ENCODE measurements at places on chromosomes 7 and 10. TPM values are rescaled to one million over a fixed set of nuclear protein-coding genes. Genes with fewer than 3 reads are reported as not detected.

The CPA2 gene
- total RNA-seq, result not detected

The RADIL gene
- total RNA-seq, result 0.47 TPM

The STEAP2 gene
- 0.80 TPM for total RNA-seq

The COL26A1 gene
- not detected for total RNA-seq

The NKX2-3 gene
- not detected for total RNA-seq

The GIMAP8 gene
- total RNA-seq, result 16.7 TPM

The CPVL gene
- 2.6 TPM for total RNA-seq

The MAT1A gene
- not detected for total RNA-seq

The PIP gene
- not detected for total RNA-seq

The ANXA8 gene
- total RNA-seq, result not detected

The KDM7A gene
- total RNA-seq, result 2.0 TPM

The CYP3A7 gene
- total RNA-seq, result not detected

The GATA3 gene
- under 0.01 TPM for total RNA-seq

The ABCB4 gene
- 2.1 TPM for total RNA-seq

The ANXA8L1 gene
- not detected for total RNA-seq

The POP7 gene
- 50.1 TPM for total RNA-seq

The NUTM2B gene
- total RNA-seq, result not detected

The AKR1B1 gene
- total RNA-seq, result 90.6 TPM

The KIF11 gene
- total RNA-seq, result 35.1 TPM

The GARIN1A gene
- total RNA-seq, result 0.07 TPM

The MBL2 gene
- not detected for total RNA-seq

The NRF1 gene
- 10.9 TPM for total RNA-seq

The PDE1C gene
- 7.2 TPM for total RNA-seq

The TRPV5 gene
- not detected for total RNA-seq

The GPR141 gene
- total RNA-seq, result not detected

The ATRNL1 gene
- total RNA-seq, result not detected

The PON1 gene
- total RNA-seq, result not detected

The TACC2 gene
- total RNA-seq, result 20.7 TPM

The ZNF804B gene
- total RNA-seq, result not detected

The TRPV6 gene
- total RNA-seq, result not detected

The TMEM229A gene
- total RNA-seq, result not detected

The FBXL13 gene
- 0.87 TPM for total RNA-seq

The TMEM176B gene
- total RNA-seq, result not detected

The ALOX5 gene
- total RNA-seq, result not detected

The SFMBT2 gene
- 1.6 TPM for total RNA-seq
